ENCODE measurements at places on chromosomes 4 and X.

- no peaks in the 10 kb centered on the region for H3K27me3 ChIP-seq
- H3K36me3 ChIP-seq, result no peaks in the 10 kb centered on the region
- no peaks in the 10 kb centered on the region for H3K4me1 ChIP-seq
- no peak for DNase-seq
- no peak overlapping the region for H3K27ac ChIP-seq
- no peak overlapping the region for H3K4me3 ChIP-seq
These were observed 552.4 kb upstream of the MAGEB2 start for GRCh38 chrX:29662759-29663503.

- no peaks in the 10 kb centered on the region for H3K27me3 ChIP-seq
- H3K4me1 ChIP-seq, result no peaks in the 10 kb centered on the region
- H3K4me3 ChIP-seq, result no peak overlapping the region
- H3K27ac ChIP-seq, result no peak overlapping the region
- DNase-seq, result no peak
These were observed 475.5 kb upstream of the FGF16 start for GRCh38 chrX:76971393-76972376.

DNA sequence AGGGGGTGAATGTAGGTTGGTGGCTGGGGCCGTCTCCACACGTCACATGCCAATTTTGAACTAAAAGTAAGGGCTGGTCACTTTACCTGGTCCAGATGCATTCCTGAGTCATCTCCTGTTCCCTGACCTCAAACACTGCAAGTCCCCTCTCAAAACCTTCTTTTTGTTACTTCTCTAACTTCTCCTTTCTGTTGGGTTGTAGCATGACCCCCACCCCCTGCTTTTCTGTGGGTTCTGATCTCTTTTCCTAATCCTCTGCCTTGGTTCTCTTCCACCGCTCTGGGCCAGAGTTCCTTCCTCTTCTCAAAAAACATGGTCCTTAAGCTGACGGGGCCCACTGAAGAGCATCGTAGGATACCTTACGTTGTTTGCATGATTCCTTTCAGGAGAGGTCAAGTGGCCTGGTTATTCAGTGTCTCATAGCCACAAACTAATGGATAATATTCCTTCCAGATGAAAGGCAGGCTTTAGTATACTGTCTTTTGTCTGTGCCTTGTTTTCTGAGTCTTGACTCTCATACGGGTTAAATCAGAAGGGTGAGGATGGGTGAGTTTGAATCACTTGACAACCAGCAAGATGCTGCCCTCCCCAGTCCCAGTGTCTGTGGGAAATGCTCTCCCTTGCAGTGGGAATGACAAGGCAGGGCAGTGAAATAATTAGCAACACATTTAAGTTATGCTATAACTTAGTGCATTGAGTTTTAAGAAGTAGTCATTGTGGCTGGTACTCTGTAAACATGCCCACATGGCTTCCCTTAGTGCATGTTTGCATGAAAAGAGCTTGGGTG lies 15.1 kb downstream of the SMS start:
- H3K27ac ChIP-seq, result no peak overlapping the region
- H3K4me3 ChIP-seq, result no peak overlapping the region
- H3K36me3 ChIP-seq, result no peaks in the 10 kb centered on the region
- no peak for DNase-seq
- peaks cover 11% of the 10 kb centered on the region for H3K4me1 ChIP-seq
- no peaks in the 10 kb centered on the region for H3K27me3 ChIP-seq

GRCh38 chr4:100067255-100067654 lies 117.2 kb upstream of the H2AZ1 start:
- no peaks in the 10 kb centered on the region for H3K36me3 ChIP-seq
- no peak overlapping the region for H3K4me3 ChIP-seq
- no peak overlapping the region for H3K27ac ChIP-seq
- no peaks in the 10 kb centered on the region for H3K27me3 ChIP-seq

- H3K4me1 ChIP-seq, result no peaks in the 10 kb centered on the region
- no peak overlapping the region for H3K4me3 ChIP-seq
- H3K27ac ChIP-seq, result no peak overlapping the region
- no peaks in the 10 kb centered on the region for H3K27me3 ChIP-seq
These were observed 129.3 kb upstream of the FAT1 start for GRCh38 chr4:186852964-186853391.

GRCh38 chr4:1998296-1998695 lies 10.5 kb downstream of the NELFA start:
- no peak for DNase-seq
- no peaks in the 10 kb centered on the region for H3K27me3 ChIP-seq
- H3K27ac ChIP-seq, result no peak overlapping the region
- no peaks in the 10 kb centered on the region for H3K36me3 ChIP-seq
- peaks cover 3% of the 10 kb centered on the region for H3K4me1 ChIP-seq

- no peak for DNase-seq
- H3K27ac ChIP-seq, result no peak overlapping the region
- H3K4me3 ChIP-seq, result no peak overlapping the region
- no peaks in the 10 kb centered on the region for H3K36me3 ChIP-seq
These were observed 63.7 kb downstream of the TMEM164 start for GRCh38 chrX:110066488-110067225.

- DNase-seq, result no peak
- H3K27ac ChIP-seq, result no peak overlapping the region
- no peaks in the 10 kb centered on the region for H3K27me3 ChIP-seq
- no peaks in the 10 kb centered on the region for H3K4me1 ChIP-seq
- H3K36me3 ChIP-seq, result no peaks in the 10 kb centered on the region
- H3K4me3 ChIP-seq, result no peak overlapping the region
These were observed 117.4 kb downstream of the ATRX start for GRCh38 chrX:77668391-77669237.

- H3K27me3 ChIP-seq, result no peaks in the 10 kb centered on the region
- H3K4me3 ChIP-seq, result no peak overlapping the region
- no peak overlapping the region for H3K27ac ChIP-seq
- no peaks in the 10 kb centered on the region for H3K36me3 ChIP-seq
- DNase-seq, result no peak
These were observed 411.2 kb upstream of the HS3ST1 start for GRCh38 chr4:11839889-11840288.

DNA sequence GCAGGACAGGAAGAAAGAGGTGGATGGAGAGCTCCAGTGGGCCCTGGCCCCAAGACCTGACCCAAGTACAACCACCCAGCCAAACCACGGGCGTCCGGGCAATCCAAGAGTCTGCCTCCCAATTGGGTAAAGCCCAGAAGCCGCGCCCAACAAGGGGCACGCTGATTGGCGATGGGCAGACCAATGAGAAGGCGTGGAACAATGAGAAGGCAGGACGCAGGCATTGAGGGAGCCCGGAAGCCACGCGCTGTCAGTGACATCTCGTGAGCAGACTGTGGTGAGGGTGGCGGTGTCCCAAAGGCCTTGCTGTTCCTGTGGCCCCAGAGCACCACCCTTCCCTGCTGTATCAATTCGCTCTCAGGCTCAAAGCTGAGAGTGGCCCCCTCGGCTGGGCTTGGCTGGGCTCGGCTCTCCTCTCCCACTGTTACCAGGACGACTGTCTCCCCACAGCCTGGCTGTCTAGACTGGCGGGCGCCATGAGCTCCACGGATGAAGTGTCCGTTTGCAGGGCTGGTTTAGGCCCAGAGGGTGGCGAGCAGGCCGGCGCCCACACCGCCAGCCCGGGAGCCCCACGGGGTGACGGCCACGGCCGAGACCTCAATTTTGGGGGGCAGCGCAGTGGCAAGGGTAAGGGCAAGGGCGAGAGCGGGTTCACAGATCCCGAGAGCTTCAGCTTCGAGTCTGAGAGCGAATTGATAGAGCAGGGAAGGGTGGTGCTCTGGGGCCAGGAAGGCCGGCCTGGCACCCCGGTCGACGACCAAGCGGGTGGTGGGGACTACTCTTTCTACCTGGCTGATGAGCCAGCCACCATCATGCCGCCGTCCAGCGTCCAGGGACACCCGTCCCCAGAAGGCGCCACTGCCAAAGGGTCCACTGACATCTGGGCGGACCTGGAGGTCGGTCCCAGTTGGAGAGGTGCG lies at the start of gene LOC101059915:
Gene LOC101059915 (plus strand): TSS at position 219 of the 920 bp plus-strand sequence.
- no peaks in the 10 kb centered on the region for H3K36me3 ChIP-seq
- H3K4me1 ChIP-seq, result no peaks in the 10 kb centered on the region
- no peaks in the 10 kb centered on the region for H3K27me3 ChIP-seq

- H3K4me1 ChIP-seq, result no peaks in the 10 kb centered on the region
- H3K27me3 ChIP-seq, result no peaks in the 10 kb centered on the region
- no peak overlapping the region for H3K4me3 ChIP-seq
- H3K36me3 ChIP-seq, result no peaks in the 10 kb centered on the region
These were observed 120.3 kb downstream of the EFHC2 start for GRCh38 chrX:44223150-44223549.

GRCh38 chr4:74638689-74639088 lies 155.6 kb downstream of the BTC start:
- no peaks in the 10 kb centered on the region for H3K27me3 ChIP-seq
- H3K27ac ChIP-seq, result no peak overlapping the region
- no peaks in the 10 kb centered on the region for H3K4me1 ChIP-seq
- DNase-seq, result no peak
- H3K36me3 ChIP-seq, result no peaks in the 10 kb centered on the region

GRCh38 chrX:56231537-56232090 lies 542 bp upstream of the KLF8 start:
- no peaks in the 10 kb centered on the region for H3K36me3 ChIP-seq
- H3K27me3 ChIP-seq, result no peaks in the 10 kb centered on the region
- no peak for DNase-seq
- peak overlapping the region; percentile 55 for H3K4me3 ChIP-seq
- peaks cover 31% of the 10 kb centered on the region for H3K4me1 ChIP-seq
- H3K27ac ChIP-seq, result peak overlapping the region; percentile 85

- H3K27me3 ChIP-seq, result no peaks in the 10 kb centered on the region
- no peak overlapping the region for H3K4me3 ChIP-seq
- H3K36me3 ChIP-seq, result no peaks in the 10 kb centered on the region
- peaks cover 4% of the 10 kb centered on the region for H3K4me1 ChIP-seq
- DNase-seq, result no peak
- H3K27ac ChIP-seq, result no peak overlapping the region
These were observed 94.1 kb downstream of the DRD5 start for GRCh38 chr4:9875516-9875915.

DNA sequence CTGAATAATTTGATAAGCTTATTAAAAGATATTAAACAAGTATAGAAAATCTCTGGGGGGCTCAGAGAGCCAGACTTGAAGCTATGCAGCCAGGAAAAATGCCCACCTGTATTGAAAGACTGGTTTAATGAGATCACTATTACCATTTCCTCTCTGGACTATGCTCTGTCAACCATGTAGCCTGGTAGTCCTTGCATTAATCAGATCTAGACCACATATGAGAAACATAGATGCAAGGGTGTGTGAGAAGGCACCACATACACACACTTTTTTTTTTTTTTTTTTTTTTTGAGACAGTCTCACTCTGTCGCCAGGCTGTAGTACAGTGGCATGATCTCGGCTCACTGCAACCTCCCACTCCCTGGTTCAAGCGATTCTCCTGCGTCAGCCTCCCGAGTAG lies 75.9 kb upstream of the ATP8A1 start:
- no peak for DNase-seq
- H3K4me3 ChIP-seq, result no peak overlapping the region
- no peaks in the 10 kb centered on the region for H3K36me3 ChIP-seq
- no peaks in the 10 kb centered on the region for H3K4me1 ChIP-seq
- no peak overlapping the region for H3K27ac ChIP-seq
- no peaks in the 10 kb centered on the region for H3K27me3 ChIP-seq

DNA sequence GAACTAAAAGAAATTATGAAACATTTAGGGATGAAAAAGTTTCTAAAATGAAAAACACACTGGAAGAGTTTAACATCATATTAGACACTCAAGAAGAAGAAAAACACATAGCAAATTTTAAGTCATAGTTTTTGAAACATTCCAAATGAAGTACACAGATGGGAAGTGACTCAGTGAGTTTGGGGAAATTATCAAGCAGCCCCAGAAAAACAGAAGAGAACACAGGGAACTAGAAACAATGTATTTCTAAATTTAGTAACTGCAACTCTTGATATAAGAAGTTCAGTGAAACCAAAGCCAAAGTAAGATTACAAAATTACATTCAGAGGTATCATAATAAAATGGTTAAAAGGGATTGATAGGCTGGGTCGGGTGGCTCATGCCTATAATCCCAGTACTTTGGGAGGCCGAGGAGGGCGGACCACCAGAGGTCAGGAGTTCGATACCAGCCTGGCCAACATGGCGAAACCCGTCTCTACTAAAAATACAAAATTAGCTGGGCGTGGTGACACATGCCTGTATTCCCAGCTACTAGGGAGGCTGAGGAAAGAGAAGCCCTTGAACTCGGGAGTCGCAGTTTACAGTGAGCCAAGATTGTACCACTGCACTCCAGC lies 461.2 kb downstream of the KCTD8 start:
- H3K4me1 ChIP-seq, result no peaks in the 10 kb centered on the region
- DNase-seq, result no peak
- H3K27me3 ChIP-seq, result no peaks in the 10 kb centered on the region
- no peaks in the 10 kb centered on the region for H3K36me3 ChIP-seq

- H3K27ac ChIP-seq, result peak overlapping the region; percentile 90
- H3K27me3 ChIP-seq, result no peaks in the 10 kb centered on the region
- no peak for DNase-seq
- no peaks in the 10 kb centered on the region for H3K36me3 ChIP-seq
- peak overlapping the region; percentile 48 for H3K4me3 ChIP-seq
These were observed 92.6 kb upstream of the MAPK10 start for GRCh38 chr4:86452422-86452891.

GRCh38 chr4:78928835-78929234 lies 10.4 kb downstream of the PAQR3 start:
- no peak for DNase-seq
- no peaks in the 10 kb centered on the region for H3K27me3 ChIP-seq
- no peaks in the 10 kb centered on the region for H3K4me1 ChIP-seq
- no peaks in the 10 kb centered on the region for H3K36me3 ChIP-seq

GRCh38 chr4:27368781-27369180 lies 508.1 kb downstream of the STIM2 start:
- H3K36me3 ChIP-seq, result no peaks in the 10 kb centered on the region
- no peak overlapping the region for H3K27ac ChIP-seq
- H3K4me1 ChIP-seq, result no peaks in the 10 kb centered on the region
- H3K27me3 ChIP-seq, result no peaks in the 10 kb centered on the region

DNA sequence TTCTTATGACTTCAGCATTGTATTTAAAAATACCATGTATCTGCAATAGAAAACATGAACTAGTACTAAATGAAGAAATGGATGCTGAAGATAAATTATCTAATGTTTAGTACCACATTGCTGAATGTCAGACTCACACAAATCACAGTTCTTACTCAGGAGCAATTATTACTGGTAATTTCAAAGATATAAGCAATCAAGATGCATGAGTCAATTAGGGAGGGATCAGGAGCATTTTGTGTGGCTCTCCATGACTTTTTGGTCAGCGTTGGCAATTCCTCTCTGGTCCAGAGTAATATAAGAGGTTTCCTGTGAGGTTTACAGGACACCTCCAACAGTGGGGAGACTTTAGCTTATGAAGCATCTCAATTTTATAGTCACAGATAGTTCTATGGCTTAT lies 167.0 kb upstream of the PCDH7 start:
- H3K27ac ChIP-seq, result no peak overlapping the region
- H3K4me3 ChIP-seq, result no peak overlapping the region
- DNase-seq, result no peak
- no peaks in the 10 kb centered on the region for H3K36me3 ChIP-seq
- H3K27me3 ChIP-seq, result no peaks in the 10 kb centered on the region
- no peaks in the 10 kb centered on the region for H3K4me1 ChIP-seq

GRCh38 chr4:97942951-97943350 lies 200.3 kb downstream of the STPG2 start:
- no peaks in the 10 kb centered on the region for H3K4me1 ChIP-seq
- no peak overlapping the region for H3K4me3 ChIP-seq
- no peaks in the 10 kb centered on the region for H3K36me3 ChIP-seq
- H3K27me3 ChIP-seq, result no peaks in the 10 kb centered on the region
